Activated CD4-positive, alpha-beta T cell treated with anti-CD3 and anti-CD28 coated beads, Interleukin-2, amount 10 ng/mL, durations not matched to agents 7 days and 5 days (primary cell): ENCODE measurements at places on chromosomes 3 and 15.

- no peak for DNase-seq
Observed at GRCh38 chr15:92968926-92969651, 69.0 kb downstream of the CHD2 start.

- no peak for DNase-seq
Observed at GRCh38 chr15:76169018-76169417, 109.2 kb downstream of the TMEM266 start.

GRCh38 chr3:73188707-73189106, 127.2 kb downstream of the EBLN2 start:
- DNase-seq: no peak

GRCh38 chr15:83283138-83283812, 1.2 kb downstream of the BNC1 start:
- DNase-seq: no peak

DNA sequence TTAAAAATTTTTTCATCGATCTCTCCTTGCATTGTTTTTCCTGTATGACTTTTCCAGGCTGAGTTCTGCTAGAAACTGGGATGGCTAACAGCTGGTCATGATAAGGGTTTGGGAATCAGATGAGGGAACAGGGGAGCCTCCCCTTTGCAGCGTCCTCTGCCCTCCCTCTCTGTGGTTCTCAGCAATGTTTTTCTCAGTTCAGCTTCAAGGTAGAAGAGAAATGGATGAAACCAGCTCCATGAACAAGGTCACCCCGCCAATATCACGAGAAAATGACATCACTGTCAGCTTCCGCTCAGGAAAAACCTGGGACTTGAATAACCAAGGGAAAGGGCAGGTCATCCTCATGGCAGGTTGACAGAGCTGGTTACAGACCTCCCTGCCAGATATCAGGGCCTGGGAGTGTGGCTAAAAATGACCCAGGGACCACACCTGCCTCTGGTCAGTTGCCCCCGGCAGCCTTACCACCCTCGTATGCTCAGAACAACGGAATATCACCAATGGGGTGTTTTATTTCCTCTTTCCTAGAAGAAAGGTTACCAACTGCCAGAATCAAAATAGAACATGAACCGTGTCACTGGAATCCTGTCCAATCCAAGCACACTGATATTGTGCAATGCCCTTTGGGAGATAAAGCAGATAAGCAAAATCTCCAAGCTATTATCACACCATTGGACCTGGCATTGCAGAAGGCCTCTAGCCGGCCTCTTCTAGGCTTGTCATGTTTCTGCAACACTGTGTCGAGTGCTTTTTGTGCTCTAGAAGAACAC, 26.1 kb downstream of the LSM3 start:
- no peak for DNase-seq

DNA sequence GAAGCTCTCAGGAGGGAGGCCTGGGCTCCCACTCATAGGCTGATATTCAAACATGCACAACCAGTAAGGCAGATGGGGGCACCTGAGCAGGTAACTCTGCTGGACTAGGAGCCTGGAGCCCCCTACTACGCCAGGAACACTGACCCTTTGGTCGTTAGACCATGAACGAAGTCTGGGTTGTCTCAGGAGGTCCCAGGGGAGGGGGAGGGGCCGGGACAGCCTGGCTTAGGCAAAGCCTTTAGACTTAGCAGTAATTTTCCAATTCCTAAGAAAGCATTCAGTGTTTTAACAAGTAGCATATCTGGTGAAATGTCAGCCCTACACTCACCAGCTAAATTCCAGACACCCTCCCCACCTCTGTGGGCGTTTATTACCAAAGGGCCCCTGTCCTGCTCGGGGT, 67.4 kb upstream of the ST8SIA2 start:
- no peak for DNase-seq

- no peak for DNase-seq
Observed at GRCh38 chr3:184096811-184097383, at the start of gene HTR3E. TSS of gene HTR3E (plus strand) at chr3:184097064. CDS start at chr3:184097530, 466 bp downstream.

DNA sequence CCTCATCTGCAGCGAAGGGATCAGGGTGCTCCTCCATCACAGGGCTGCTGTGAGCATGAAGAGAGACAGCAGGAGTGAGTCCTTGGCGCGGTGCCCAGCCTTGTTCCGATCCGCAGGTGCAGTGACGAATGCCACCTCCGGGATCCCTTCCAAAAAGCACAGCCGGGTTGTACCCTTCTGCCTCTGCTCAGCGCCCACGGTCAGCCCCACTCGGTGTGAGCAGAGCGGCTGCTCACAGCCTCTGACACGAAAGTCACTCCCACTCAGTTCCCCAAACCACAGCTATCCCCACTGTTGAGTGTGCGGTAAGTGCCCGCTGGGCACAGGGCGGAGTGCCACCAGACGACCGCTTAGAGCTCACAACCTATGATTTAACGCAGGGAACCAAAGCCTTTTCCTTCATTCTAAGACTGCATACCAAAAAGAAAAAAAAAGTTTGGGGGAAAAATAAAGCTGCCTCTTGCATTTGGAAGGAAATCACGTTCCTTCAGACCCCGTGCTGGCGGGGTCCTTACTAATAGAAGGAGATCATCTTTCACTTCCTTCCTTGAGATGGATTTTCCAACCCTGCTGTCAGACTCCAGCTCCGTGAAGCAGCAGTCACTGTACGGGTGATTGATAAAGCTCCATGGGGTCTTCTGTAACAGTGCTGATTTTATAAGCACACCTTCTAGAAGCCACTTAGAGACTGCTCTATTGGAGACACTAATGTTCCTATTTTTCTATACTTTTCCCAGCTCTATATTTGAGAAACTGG, 34.7 kb upstream of the TUBGCP5 start:
- no peak for DNase-seq

DNA sequence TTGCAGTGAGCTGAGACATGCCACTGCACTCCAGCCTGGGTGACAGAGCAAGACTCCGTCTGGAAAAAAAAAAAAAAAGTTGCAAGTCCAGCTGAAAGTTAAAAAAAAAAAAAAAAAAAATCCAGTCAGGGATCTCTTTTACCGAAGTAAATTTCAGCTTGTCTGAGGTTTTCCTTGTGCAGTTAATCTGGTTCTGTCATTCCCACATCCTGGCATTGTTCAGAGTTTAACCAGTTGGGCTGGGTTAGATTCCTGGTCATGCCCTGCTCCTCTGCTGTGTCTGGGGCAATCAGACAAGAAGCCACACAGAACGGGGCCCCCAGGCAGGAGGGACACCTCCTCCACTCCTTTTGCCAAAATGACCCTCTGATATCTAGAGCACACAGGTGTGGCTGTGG, 84.1 kb upstream of the KLHL25 start:
- no peak for DNase-seq

- DNase-seq: no peak
Observed at GRCh38 chr15:36903922-36904556, 196.3 kb downstream of the MEIS2 start.

- DNase-seq: no peak
Observed at GRCh38 chr15:29838352-29839010, 16.2 kb upstream of the TJP1 start.

GRCh38 chr3:72516361-72516760, 331.9 kb downstream of the SHQ1 start:
- DNase-seq: no peak

- DNase-seq: no peak
Observed at GRCh38 chr3:55624238-55624637, 137.1 kb upstream of the WNT5A start.

GRCh38 chr3:159775372-159775961, 213.2 kb upstream of the IL12A start:
- no peak for DNase-seq

DNA sequence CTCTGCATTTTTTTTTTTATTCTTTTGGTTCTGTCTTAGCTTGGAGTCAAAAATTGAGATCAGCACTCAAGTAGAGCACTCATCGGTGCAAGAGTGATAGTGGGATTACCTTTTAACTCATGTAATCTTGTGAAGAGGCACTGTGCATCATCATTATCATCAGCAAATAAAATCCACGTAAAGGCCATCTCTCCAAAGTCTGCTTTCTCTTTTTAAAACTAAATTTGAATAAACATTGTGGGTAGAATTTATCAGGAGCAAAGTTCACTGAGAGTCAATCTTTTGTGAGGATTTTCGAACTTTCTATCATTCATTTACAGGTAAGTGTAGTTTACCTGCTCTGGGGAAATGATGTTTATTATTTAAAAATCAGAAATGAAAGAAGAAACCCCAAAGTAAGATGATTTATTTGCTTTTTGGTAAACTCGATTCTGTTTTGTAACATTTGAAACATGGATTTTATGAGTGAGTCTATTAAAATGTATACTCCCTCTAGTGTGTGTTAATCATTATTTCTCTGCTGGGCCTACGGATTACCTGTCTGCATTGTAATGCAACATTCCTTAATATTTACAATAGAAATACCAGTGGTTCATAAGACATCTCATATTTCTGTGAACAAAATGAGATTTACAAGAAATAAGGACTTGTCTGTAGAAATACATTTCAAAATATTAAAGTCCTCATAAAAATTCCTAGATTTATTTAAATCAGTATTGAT, 327.7 kb upstream of the NAALADL2 start:
- DNase-seq: no peak

GRCh38 chr15:25850154-25851111, 12.7 kb downstream of the ATP10A start:
- peak; percentile 75 for DNase-seq

GRCh38 chr3:171851660-171852058, 8.5 kb downstream of the TMEM212 start:
- DNase-seq: no peak

GRCh38 chr15:23457890-23458289, 10.8 kb upstream of the GOLGA6L2 start:
- no peak for DNase-seq

DNA sequence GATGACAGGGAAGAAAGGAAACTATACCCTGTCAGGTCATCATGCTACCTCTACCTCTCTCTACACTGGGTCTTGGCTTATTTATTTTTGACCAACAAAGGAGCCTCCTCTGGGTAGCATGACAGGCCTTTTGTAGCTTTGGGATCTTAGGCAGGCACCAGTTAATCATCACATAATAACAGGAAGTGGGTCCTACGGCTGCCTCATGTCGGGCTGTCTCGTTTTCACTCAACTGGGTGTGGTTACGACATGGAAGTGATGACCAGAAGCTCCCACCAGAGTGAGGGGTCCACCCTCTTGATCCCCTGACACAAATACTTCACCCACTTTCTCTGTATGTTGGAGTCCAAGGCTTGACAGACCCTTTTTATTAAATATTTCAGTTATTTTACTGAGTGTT, 105.3 kb downstream of the CD47 start:
- DNase-seq: peak; percentile 26

DNA sequence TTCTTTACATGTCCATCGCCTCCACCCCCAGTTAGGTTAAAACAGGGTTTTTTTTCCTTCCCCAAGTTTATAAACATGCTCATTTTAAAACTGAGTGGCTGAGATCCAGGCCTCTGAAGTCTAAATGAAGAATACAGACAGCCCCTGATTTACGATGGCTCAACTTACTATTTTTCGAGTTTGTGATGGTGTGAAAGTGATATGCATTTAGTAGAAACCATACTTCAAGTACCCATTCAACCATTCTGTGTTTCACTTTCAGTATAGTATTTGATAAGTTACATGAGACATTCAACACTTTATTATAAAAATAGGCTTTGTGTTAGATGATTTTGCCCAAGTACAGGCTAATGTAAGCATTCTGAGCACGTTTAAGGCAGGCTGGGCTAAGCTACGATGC, 30.5 kb upstream of the GNB5 start:
- no peak for DNase-seq

GRCh38 chr3:9222049-9222448, 27.4 kb downstream of the SRGAP3 start:
- DNase-seq: no peak

DNA sequence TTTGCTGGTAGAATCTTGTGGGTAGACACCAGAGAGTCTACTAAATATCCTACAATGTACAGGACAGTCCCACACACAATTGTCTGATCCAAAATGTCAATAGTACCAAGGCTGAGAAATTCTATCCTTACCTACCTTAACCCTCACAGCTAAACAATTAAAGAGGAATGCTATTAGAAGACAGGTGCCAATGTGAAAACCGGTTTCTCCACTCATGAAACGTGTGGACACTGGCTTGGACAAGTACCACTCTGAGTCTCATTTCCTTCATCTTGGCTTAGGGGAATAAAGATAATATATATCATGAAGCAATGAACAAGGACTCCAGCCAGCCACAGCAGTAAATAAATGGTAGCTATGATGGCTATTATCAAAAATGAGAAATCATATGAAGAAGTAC, 90.2 kb downstream of the RFTN1 start:
- DNase-seq: no peak

GRCh38 chr15:42185801-42186200, 22.3 kb downstream of the VPS39 start:
- DNase-seq: no peak

- DNase-seq: no peak
Observed at GRCh38 chr3:84891851-84892250, 66.9 kb upstream of the CADM2 start.

DNA sequence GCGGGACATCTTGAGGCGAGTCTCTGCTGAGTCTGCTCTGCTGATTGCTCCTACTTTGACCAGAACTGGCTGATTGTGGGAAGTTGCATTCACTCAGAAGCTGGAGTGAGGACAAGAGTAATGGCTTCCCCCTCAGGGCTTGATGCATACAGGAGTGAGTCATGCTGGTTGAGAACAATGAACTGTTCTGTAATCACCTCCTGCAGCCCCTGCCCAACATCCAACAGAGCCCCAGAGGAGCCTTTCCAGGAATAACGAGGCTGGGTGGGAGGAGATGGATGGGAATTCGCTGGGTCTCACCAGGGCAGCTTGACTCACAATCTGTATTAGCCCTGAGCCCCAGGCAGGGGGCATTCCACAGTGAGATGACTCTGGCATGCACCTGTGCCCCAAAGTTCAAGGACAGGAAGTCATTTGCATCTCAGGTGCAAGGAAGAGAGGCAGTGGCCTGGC, 85.0 kb downstream of the RAB11A start:
- DNase-seq: no peak

DNA sequence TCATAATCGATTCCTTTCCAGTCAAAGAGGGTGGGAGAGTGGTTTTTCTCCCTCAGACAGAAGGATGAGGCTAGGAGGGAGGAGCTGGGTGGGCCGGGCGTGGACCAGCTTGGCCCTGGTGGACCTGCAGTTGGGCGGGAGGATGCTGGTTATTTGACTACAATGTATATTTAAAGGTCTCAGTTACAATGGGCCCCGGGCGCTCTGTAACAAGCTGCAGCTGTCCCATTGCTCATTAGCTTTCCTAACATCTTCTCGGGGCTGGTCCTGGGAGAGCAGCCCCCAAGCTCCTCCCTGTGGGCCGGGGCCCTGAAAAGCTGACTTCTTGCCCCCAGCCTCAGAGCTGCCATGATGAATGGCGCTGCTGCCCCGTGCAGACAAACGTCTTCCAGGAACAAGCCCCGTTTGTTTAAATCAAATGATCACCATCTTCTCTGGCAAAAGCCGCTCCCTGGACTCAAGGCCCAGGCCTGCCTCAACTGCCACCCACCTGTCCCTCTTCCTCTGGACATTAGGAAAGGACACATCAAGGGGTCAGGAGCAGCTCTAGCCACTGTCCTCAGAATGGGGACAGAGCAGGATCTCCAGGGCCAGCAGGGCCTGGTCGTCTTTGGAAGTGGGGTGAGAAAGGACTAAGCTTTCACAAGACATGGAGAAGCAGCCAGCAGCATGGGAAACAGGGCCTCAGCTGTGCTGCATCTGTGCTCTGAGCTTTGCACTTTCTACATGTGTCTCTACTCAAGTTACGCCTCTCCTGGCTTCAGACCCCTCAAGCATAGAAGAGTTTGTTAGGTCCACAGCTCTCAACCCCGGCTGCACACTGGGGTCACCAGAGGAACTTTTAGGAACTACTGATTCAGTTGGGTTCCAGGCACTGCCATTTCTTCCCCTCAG, 38.6 kb downstream of the MAGEF1 start:
- DNase-seq: no peak

GRCh38 chr3:4593014-4593413, 99.9 kb downstream of the ITPR1 start:
- no peak for DNase-seq

GRCh38 chr15:39748276-39748675, 34.4 kb downstream of the FSIP1 start:
- DNase-seq: no peak
